Osteocyte (in vitro differentiated cells): ENCODE measurements at places on chromosomes 1 and 21.
A peak's percentile ranks its signal among the peaks of the same experiment; 100 is the strongest.

- DNase-seq = no peak
Measured at GRCh38 chr21:39452207-39452969, 618 bp downstream of the SH3BGR start.

- DNase-seq = no peak
Measured at GRCh38 chr1:6580593-6581409, 1.0 kb downstream of the ZBTB48 start.

GRCh38 chr1:171161431-171161830, 23.7 kb upstream of the FMO2 start:
- no peak for DNase-seq

DNA sequence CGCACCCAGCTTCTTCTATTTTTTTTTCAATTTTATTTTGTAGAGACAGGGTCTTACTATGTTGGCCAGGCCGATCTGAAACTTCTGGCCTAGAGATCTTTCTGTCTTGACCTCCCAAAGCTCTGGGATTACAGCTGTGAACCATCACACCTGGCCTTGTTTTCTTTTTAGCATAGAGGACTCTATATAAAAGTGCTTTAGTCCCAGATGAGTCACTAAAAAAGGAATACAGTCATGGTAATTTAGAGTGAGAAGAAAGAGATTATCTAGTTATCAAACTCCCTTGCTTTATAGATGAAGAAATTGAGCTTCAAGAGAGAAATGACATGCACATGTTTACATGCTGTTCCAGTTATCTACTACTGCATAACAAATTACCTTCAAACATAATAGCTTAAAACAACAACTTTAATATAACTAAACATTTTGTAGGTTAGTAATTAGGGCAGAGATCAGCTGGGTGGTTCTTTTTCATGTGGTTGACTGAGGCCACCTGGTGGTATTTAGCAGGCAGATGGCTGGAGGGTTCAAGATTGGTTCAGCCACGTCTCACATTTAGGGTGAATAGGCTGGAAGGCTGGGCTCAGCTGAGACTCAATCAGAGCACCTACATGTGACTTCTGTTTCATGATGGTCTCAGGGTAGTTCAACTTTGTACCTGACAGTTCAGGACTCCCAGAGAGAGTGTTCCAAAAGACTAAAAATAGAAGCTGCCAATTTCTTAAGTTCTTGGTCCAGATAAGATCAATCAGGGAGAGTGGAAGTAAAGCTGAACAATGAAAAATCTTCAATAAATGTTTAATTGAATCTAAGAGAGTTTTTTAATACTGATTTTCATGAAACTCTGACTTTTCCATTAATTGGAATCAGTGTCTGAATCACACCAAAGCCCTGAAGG, 16.9 kb upstream of the MTF2 start:
- DNase-seq = no peak

DNA sequence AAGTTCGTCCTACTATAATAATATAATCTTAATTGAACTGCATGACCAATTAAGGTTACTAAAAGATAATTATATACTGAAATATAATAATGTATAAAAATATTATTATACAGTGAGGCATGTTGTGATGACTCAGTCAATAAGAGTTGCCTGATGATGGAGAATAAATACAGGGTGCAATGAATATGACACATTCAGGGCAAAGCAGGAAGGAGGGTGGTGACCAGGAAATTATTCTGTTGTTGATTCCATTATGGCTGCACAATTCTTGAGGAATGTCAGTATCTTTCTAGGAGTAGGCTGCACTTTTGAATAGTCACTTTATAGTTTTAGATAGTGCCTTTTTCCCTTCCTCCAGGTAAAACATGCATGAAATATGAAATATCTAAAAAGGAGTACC, 46.4 kb upstream of the RGS21 start:
- DNase-seq = no peak

GRCh38 chr1:215022741-215023141, 59.8 kb upstream of the KCNK2 start:
- DNase-seq = no peak

GRCh38 chr1:15179485-15179883, 25.9 kb downstream of the TMEM51 start:
- no peak for DNase-seq

- no peak for DNase-seq
Measured at GRCh38 chr1:9849691-9850441, 26.1 kb upstream of the CLSTN1 start.

DNA sequence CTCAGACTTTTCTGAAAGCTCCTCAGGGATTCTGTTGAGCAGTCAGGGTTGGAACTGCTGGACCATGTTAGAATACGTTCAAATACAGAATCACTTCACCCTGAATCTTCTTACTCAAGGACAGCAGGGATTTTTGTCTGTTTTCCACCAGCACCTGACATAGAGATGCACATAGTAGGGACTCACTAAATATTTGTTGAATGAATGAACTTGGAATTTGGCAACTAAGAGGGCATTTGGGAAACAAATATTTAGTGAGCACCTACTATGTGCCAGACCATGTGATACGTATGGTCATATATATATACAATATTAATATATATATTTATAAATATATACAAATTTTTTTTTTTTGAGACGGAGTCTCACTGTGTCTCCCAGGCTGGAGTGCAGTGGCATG, 4.6 kb upstream of the FBXO42 start:
- no peak for DNase-seq

GRCh38 chr1:11794446-11795237, 11.1 kb downstream of the MTHFR start:
- no peak for DNase-seq

DNA sequence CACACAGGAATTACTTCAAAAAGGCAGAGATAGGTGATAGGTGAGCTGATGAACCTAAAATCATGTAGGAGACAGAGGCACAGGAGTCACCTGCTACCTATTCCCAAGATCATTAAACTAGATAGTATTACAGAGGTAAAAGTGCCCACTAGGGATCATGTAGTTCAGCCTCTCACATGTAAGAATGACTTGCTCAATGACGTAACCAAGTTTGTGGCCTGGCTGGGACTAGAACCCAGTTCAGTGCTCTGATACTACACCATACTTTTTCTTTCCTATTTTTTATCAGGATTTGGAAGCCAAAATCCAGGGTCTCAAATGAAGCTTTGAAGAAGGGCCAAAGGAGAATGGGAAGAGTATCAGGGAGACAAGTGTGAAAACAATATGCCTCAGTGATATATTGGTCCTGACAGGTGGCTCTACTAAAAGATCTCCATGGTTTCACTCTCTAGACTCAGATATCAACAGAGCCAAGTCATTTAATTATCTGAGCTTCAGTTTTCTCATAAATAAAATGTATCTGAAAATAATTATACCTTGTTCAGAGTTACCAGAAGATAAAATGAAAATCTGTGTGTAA, 87.3 kb upstream of the SLFNL1 start:
- DNase-seq = no peak

GRCh38 chr1:201448990-201449389, 20.0 kb downstream of the PHLDA3 start:
- no peak for DNase-seq

DNA sequence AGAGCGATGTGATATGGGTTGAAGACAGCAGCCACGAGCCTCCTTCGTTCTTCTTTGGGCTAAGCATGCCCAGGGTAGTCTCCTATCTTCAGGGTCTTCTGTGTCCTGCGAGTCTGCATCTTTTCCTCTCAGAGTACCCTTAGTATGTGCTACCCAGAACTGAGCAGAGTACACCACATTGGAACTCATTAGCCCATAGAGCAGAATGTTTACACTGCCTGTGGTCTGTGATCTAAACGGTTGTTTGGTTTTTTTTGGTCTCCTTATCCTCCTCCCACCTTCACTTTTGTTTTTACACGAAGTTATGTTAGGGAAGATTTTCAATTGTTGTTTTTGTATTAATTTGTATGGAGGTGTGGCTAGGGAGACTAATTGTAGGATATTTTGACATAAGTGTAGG, 126.4 kb downstream of the NEK7 start:
- no peak for DNase-seq

DNA sequence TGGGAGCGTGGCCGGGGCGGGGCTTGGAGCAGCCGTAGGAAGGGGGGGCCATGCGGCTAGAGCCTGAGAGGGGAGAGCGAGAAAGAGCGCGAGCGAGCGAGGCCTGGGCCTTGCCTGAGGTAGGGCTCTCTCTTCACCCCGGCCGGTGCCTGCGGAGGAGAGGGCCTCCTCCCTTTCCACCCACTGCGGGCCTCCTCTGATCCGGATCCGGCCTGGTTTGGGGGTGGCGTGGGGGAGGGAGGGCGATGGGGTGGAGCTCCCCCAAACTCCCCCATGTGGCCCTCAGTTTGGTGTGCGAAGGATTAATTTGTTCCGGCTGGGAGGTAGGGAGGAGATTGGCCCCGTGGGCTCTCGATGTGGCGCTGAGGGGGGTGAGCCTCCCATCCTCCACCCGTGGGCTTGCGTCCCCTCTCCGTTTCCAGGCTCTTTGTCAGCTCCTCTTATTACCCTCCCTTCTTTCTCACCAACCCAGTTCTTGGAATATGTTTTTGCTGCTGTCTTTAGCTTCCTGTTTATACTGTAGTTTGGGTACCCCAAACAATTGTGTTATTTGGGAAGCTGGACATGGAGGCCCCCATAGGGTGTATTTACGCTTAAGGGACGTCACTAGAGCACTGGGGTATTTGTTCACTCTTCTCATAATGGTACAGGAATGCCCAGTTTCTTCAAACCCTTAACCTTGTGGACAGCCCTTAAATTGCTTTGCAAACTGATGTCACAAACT, 685 bp downstream of the UBAP2L start:
- DNase-seq = peak; percentile 84

GRCh38 chr1:99384021-99384420, 119.7 kb downstream of the PLPPR4 start:
- DNase-seq = no peak

DNA sequence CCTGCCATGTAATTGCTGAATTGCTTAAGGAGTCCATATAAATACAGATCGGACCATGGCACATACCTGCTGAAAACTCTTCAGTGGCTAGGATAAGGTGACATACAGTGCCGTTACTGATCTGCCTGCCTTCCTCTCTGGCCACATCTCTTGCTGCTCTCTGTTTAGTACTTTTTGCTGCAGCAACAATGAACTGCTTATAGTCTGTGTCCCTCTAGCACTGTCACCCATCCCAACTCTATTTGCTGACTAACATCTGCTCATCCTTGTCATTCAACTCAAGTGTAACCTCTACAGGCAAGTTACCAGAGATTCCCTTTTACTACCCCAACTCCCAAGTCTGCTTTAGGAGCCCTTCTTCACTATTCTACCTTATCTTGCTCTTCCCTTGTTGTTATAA, 65.6 kb downstream of the GTF2B start:
- DNase-seq = no peak

GRCh38 chr1:214569357-214570004, 18.1 kb upstream of the PTPN14 start:
- DNase-seq = no peak

- no peak for DNase-seq
Measured at GRCh38 chr1:59323879-59324278, 27.0 kb downstream of the FGGY start.

DNA sequence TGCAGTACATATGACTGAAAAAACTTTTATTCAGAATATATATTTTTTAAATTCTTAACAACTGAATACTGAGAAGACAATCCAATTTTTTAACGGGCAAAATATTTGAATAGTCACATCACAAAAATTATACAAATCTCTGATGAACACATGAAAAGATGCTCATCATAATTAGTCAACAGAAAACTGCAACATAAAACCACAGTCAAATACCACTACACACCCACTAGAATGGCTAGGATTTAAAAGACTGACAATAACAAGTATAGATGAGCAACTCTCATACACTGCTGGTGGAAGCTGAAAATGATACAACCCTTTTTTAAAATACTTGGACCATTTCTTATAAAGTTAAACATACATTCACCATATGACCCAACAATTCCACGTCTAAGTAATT, 87.7 kb upstream of the TNFSF4 start:
- no peak for DNase-seq
